ENCODE measurements at places on chromosomes 16 and 17. TPM values are rescaled to one million over a fixed set of nuclear protein-coding genes. Genes with fewer than 3 reads are reported as not detected.

- DNase-seq, result no peak
Measured at GRCh38 chr16:12340151-12340733, 363.7 kb downstream of the SNX29 start.

DNA sequence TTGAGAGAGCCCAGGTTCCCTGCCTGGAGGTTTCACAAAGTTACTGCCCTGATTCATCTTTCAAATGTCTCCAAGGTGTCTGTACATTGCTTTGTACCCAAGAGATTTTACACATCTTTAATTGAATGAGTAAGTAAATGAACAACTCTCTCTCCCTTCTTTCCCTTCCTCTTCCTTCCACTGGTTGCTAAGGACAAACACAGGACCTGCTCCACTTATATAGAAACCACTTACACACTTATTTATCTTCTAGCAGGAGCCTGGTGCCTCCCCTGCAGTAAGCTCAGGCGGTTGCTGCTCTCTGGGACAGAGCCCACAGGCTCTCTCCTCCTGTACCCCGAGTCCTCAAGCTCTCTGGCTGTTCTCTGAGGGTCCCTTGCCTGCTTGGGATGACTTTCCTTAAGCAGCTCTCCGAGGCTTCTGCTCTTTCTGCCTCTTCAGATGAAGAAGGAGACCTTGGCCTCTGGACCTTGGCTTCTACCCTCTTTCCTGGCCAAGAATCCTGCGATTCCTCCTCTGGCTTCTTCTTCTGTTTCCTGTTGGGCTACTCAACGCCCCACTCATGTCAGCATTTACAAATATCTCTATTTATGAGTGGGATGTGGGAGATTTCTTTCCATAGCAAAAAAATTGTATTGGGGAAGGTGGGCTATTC, 9.9 kb downstream of the PIRT start:
- no peak for DNase-seq

DNA sequence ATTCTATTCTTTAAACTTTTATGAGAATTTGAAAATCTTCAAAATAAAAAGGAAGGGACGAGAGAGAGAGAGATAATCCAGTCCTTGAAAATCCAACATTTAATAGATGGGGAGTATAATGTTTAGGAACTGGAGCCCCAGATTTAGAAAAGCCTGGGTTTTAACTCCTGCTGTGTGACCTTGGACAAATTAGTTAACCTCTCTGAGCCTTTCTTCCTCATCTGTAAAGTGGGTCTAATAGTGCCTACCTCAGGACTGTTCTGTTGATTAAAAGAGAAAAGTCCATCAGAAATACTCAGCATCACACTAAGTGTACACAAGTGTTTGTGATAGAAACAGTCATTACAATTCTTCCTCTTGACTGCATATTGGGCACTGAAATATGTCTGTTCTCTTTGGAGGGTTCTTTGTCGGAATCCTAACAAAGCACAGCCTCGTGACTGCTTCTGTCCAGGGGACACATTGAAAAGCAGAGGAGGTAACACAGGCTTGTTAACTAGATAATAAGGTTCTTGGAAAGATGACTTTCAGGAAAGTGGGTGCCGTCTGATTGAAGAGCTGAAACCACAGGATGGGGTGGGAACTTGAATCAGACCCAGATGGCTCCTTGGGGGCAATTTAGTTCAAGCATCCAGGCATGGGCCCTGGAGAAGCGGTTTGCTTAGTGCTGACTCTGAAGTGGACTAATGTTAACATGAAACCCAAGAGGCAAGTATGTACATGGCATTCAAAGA, 128.2 kb downstream of the CLEC16A start:
- no peak for DNase-seq

GRCh38 chr16:46638947-46639925, 18.1 kb upstream of the SHCBP1 start:
- DNase-seq, result no peak

GRCh38 chr17:80187090-80187489, 17.3 kb downstream of the CARD14 start:
- DNase-seq, result no peak

GRCh38 chr16:11783319-11784037, 13.6 kb downstream of the ZC3H7A start:
- DNase-seq, result no peak

Gene DOC2B
- total RNA-seq, result 32.5 TPM

Gene PRCD
- total RNA-seq, result 5.7 TPM

Gene DLX3
- total RNA-seq, result 0.18 TPM
